ENCODE measurements at places on chromosomes 5 and 9. TPM values are rescaled to one million over a fixed set of nuclear protein-coding genes. Genes with fewer than 3 reads are reported as not detected.

PCDHGA1 gene
- not detected for total RNA-seq

CCNJL gene
- total RNA-seq, result not detected

FBXL7 gene
- total RNA-seq, result not detected

SLC6A18 gene
- not detected for total RNA-seq

GNA14 gene
- not detected for total RNA-seq

SLC24A2 gene
- not detected for total RNA-seq

IFNA13 gene
- not detected for total RNA-seq

PTPN3 gene
- total RNA-seq, result not detected

SLC45A2 gene
- not detected for total RNA-seq

HTR4 gene
- total RNA-seq, result not detected

OBP2B gene
- not detected for total RNA-seq

SLC46A2 gene
- total RNA-seq, result not detected

CCNI2 gene
- 7.7 TPM for total RNA-seq

GABRA6 gene
- not detected for total RNA-seq

CNTFR gene
- not detected for total RNA-seq

FNIP1 gene
- 28.3 TPM for total RNA-seq

Data from activated naive CD4-positive, alpha-beta T cell treated with anti-CD3 and anti-CD28 coated beads, Interleukin-2, amount 10 ng/mL, durations not matched to agents 5 hours and 36 hours (primary cell).